Esophagus squamous epithelium (tissue), 5 donors: ENCODE measurements at places on chromosomes 2 and 18.
A peak's percentile ranks its signal among the peaks of the same experiment; 100 is the strongest.

DNA sequence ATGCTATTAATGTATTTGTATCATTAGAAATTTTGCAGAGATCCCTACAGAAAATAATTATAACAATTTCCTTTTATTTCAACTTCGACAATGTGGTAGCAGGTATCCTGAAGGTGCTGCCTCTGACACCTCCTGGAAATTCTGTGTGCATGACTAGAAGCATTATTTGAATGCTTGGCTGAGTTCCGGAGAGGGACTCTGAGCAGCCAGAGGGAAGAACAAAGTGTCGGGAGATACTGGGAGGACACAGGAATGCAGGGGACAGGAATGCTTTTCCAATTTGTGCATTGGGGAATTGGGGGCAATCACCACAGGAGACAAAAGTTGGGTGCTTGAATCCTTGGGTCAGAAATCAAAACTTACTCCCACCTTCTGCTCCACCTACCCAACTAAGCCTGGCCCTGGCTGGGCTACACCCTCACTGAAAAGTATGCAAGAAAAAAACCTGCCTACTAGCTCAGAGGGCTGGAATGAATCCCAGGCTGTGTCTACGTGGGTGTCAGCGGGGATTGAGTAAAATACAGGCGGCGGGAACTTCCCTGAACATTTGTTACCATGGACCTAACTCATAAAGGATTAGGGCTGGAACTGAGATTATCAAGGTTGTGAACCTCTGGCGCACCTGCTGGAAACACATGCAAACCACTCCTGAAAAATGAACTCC is 299.3 kb downstream of the SOX11 start:
- no peak for DNase-seq

- DNase-seq = no peak
Measured at GRCh38 chr18:12254820-12255511, 805 bp downstream of the CIDEA start.

DNA sequence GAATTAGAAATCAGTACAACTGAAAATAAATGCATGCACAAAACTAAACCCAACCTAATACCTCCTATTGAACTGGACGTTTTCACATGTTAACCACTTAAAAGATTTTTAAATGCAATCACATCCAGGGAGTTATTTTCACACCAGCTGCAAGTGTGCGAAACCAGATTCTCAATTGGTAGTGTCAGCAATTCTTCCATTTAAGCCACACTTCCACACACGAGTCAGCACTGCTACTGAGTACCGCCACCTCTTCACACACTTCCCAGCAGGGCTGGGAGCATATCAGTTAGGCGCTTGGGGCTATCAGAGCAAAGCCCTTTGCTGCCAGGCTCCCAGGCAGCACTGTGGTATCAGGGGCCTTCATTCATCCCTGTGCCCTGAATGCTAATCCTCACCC is 14.2 kb downstream of the ERCC3 start:
- no peak for DNase-seq

GRCh38 chr2:101361522-101361921 is 25.8 kb downstream of the CREG2 start:
- no peak for DNase-seq

GRCh38 chr18:57048859-57049258 is 98.0 kb upstream of the BOD1L2 start:
- DNase-seq = no peak

GRCh38 chr2:191859681-191860080 is 12.8 kb upstream of the CAVIN2 start:
- DNase-seq = no peak

- no peak for DNase-seq
Measured at GRCh38 chr2:131077182-131077846, 15.9 kb downstream of the FAM168B start.

DNA sequence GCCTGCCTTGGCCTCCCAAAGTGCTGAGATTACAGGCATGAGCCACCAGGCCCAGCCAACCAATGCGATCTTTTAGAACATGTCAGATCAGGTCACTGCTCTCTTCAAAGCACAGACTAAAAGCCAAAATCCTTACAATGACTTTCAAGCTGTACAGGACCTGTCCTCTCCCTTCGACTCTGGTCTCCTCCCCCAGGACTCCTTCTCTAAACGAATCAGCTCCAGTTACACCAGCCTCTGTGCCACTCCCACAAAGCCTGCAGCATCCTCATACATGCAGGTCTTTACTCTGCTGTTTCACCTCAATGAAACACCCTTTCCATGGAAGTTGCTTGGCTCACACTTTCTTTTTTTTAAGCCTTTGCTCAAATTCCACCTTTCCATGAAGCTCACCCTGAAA is 436.0 kb downstream of the METTL4 start:
- DNase-seq = no peak

DNA sequence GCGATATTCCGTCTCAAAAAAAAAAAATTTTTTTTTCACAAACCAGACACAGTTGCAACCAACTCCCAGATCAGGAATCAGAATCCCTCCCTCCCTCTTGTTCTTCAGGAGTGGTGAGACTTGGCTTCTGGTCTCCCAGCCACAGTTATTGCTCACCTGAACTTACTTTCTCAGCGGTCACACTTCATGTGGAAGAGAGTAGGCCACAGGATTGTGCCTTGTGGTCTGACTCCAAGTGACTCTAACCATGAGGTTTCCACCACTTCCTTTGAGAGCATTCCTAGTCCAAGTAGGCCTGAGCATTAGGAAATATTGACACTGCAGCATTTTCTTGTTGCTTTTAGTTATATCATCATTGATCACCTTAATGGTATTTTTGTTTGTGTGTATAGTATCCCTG is 12.1 kb downstream of the FMNL2 start:
- no peak for DNase-seq

DNA sequence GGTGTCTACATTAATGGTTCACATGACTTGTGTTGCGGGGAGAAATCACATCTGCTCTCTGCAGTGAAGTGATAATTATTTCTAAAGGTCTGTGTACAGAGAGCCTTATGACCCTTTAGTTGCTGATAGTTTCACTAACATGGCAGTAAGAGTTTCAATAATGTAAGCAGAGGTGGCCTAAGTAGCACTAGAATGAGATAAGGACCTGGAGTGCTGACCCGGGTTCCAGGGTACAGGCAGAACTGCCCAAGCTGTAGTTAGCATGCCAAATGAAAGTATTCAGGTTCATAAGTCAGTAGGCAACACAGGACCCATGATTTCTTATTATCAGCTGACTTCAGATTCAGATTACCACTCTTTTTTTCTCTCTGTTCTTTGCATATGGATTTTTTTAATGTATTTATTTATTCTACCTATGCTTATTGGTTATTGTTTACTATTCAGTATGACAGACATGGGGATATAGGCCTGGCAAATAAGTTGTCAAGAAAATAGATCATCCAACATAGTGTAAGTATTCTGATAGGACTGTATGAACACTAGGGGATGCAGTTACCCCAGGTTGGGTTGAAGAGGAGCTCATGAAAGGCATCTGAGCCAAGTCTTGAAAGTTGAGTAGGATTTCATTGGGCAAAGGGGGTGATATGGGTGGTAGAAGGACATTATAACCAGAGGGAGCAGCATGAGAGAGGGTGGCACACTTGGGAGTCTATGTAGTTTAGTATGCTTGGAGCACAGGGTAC is 105.2 kb downstream of the CCDC85A start:
- DNase-seq = no peak

DNA sequence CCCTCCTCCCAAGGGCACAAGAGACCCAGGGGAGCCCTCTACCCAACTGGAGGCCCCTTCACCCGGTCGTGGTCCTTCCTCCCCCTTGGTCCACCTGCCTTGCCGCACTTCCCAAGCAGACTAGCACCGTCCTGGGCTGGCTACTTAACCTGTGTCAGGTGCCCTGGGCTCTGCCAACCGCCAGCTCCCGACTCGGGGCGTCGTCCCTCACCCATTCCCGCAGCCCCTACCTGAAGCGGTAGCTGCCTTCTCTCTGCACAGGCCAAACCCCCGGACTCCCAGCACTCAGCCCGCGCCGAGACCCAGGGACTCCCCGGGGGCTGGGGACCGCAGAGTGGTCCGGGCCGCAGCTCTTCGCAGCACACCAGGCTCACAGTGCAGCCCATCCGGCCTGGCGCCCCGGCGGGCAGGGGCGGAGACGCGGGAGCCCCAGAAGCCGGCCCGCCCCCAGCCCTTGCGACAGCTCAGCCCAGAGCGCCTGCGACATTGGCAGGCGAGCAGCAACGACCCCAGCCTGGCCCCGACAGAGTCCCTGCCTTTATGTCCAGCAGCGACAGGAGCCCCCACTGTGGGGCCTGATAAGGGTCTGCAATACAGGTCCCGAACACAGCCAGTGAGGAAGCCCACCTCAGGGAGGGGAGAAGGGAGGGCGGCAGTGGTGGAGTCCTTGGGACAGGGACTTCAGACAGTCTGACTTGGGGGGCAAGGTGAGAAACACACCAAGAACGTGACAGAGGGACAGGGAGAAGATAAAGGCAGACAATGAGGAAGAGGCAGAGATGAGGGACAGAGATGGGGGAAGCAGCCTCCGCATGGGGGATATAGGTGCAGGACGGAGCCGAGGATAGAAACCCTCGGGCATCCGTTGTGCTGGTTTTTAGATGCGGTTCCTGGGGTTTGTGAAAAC is 31.0 kb upstream of the TNS1 start:
- DNase-seq = no peak

DNA sequence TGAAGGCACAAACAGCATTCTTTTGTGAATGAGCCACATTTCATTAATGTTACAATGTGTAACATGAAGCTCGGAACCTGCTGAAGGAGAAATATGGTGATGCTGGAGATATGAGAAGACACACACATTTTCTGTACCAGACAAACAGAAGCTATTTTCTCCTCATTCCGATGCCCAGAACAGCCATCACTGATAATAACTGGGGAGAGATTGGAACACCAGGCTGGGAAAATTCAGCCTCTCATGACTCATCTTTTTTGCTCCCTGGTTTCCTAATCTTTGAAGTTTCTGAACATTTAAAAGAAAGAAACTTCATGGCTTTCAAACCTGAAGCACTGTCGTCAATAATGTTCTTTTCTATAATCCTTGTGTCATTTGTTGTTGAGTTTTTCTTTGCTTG is 110.9 kb downstream of the LYPD6 start:
- no peak for DNase-seq

DNA sequence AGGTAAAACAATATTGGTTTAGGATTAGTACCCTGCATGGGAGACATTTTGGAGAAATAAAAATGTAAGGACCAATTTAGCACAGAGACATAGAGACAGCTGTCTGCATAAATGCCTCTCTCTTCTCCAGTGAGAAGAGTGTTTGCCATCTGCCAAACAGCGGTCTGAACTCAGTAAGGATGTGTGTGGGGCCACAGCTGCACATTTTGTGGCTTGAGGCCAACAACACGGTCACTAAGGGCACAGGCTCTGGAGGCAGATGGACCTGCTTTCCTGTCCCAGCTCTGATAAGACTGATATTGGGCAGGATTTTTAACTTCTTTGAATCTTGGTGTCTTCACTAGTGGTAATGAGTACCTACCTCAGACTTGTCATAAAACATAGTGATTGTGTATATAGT is 10.2 kb downstream of the ZBTB14 start:
- DNase-seq = no peak

DNA sequence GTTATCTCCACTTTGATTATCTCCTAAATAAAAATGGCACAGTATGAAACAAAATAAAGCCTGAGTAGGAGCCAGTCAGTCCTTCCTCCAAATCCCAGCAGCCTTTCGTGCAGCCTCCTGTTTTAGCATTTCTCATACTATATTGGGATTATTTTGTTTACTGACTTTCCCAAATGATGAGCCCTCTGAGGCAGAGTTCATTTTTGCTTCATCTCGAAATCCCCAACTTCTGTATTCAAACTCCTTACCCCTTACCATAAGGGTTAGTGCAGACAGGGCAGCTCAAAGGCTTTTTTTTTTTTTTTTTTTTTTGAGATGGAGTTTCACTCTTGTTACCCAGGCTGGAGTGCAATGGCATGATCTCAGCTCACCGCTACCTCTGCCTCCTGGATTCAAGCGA is 113.3 kb upstream of the FOSL2 start:
- no peak for DNase-seq

DNA sequence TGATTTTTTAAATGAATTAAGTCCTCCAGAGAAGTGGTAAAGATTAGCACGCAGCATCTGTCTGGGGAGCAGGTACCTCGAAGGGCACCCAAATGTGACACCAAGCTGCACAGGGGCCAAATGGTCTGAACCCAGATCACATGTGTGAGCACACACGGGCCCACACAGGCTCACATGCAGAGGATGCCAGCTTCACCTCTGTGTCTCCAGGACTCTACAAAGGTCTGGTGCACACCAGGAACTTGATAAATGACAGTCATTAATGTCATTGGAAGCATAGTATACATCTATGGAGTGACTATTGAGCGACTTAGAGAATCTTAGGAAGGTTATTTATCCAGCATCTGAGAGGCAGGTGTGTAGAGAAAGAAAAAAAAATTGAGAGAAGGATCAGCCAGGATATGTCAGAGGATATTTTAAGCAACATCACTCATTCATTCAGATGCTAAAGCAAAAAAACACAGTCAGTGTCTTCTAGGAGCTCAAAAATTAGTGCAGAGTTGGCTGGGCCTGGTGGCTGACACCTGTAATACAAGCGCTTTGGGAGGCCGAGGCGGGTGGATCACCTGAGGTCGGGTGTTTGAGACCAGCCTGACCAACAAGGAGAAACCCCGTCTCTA is 23.2 kb downstream of the GYPC start:
- no peak for DNase-seq

- DNase-seq = no peak
Measured at GRCh38 chr2:180128861-180129260, 121.8 kb upstream of the CWC22 start.

DNA sequence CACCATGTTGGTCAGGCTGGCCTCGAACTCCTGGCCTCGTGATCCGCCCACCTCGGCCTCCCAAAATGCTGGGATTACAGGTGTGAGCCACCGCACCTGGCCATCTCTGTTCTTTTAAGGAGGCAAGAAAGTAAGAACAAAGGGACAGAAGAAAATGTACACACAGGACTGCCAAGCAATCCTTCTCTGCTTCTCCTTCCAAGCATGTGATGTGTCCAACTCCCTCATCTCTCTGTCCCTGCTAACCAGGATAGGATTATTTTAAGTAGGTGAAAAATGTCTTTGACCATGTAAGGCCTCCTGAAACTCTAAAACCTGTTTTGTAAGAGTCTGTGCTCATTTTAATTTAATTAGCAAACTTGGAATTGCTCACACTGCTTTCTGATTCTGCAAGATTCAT is 89.3 kb upstream of the ATL2 start:
- DNase-seq = no peak

- DNase-seq = peak; percentile 26
Measured at GRCh38 chr2:112869258-112869842, 32.8 kb upstream of the IL1B start.

DNA sequence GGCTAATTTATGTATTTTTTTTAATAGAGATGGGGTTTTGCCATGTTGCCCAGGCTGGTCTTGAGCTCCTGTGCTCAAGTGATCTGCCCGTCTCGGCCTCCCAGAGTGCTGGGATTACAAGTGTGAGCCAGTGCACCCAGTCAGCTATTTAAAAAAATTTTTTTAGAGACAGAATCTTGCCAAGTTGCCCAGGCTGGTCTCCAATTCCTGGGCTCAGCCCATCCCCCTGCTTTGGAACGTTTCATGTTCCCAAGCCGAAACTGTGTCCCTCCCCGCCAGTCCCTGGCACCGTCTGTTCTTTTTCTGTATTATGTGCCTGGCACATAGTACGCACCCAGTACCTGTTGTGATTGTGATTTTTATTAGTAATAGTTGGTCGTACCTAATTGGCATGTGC is 63.1 kb upstream of the MGAT5 start:
- no peak for DNase-seq
